ENCODE measurements at places on chromosomes 13 and 19.
A peak's percentile ranks its signal among the peaks of the same experiment; 100 is the strongest.

DNA sequence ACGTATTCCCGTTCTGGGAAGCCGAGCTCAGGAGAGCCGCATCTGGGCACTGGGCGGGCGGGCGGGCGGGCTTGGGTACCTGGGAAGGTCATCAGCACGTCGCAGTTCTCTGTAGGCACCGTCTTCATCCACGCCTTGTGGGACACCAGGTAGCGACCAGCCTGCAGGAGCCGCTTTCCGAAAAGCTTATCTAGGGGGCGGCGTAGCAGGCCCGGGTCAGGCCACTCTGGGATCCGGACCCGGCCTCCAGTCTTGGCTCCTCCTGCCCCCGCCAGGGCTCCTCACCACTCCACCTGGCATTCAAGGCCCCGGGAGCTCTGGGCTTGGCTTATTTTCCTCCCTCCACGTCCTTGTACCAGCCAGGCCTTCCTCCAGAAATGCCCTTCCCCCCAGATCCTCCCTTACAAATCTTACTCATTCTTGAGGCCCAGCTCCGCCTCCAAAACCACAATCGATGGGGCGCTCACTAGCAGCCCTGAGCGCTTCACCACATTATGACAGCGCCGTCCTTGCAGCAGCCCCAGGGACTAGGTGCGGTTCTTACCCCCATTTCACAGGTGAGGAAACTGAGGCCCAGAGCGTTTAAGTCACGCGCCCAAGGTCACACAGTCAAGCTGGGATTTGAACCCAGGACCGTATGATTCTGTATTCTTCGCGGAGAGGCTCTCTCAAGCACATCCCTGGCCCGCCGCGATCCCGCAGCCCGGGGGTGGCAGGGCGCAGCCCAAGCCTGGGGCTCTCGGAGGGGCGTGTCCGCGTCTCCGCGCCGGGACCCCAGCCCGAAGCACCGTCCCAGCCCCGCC is 843 bp downstream of the ANO8 start:
- no peak for DNase-seq

DNA sequence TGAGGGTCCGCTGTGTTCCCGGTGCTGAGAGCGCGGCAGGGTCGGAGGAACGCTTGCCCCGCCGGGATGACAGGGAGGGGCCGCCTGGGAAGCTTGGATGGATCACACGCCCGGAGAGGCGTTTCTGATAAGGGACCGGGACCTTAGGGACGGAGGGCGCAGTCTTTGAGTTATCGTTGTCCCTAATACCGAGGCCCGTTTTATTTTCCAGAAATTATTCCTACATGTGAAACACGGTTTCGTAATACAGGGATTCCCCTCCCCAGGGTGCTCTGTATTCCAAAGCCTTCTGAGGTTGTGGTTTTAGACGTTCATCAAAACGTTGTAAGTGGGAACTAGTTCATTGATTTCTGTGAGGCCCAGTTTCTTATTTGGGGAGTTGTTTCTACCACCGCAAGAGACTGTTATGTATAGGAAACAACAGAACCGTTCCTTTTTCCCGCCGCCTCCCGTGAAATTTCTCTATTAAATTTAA is 752 bp downstream of the PDCD5 start:
- peak; percentile 34 for DNase-seq

- DNase-seq, result no peak
These were observed 53.0 kb upstream of the UQCRFS1 start for GRCh38 chr19:29266001-29266400.

- no peak for DNase-seq
These were observed 340.0 kb upstream of the GPC6 start for GRCh38 chr13:92886535-92887077.

- DNase-seq, result no peak
These were observed 1.6 kb downstream of the DNM2 start for GRCh38 chr19:10719466-10719961.

DNA sequence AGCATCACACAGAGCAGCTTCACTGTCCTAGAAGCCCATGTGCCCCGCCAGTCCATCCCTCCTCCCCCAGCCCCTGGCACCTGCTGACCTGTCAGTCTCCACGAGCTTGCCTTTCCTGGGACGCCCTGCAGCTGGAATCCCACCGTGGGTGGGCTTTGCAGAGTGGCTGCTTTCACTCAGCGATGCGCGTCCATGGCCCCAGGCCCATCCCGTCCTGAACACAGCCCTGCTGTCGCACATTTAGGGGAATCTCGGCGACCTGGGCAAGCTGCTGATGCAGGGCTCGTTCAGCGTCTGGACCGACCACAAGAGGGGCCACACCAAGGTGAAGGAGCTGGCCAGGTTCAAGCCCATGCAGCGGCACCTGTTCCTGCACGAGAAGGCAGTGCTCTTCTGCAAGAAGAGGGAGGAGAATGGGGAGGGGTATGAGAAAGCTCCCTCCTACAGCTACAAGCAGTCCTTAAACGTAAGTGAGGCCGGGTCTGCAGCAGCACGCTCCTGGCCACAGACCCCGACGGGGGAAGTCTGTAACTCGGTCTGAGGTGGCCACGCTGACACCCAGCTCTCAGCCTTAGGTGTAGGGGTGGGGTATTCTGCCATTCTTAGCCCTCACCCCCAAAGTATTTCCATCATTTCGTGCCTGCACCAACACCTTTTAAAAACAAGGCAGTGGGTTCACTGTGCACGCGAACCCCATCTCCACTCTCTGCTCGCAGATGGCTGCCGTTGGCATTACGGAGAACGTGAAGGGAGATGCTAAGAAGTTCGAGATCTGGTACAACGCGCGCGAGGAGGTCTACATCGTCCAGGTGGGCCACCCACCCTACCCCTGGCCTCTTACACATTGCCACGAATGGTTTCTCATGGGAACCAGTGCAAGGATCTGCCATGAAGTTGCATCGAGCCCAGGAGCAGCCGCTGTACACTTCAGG is 18.3 kb upstream of the F7 start:
- DNase-seq, result peak; percentile 1

GRCh38 chr13:51931606-51932005 is 69.8 kb downstream of the CCDC70 start:
- DNase-seq, result no peak
